Coronary artery (tissue), 2 donors: ENCODE measurements at places on chromosomes 7 and 10.

DNA sequence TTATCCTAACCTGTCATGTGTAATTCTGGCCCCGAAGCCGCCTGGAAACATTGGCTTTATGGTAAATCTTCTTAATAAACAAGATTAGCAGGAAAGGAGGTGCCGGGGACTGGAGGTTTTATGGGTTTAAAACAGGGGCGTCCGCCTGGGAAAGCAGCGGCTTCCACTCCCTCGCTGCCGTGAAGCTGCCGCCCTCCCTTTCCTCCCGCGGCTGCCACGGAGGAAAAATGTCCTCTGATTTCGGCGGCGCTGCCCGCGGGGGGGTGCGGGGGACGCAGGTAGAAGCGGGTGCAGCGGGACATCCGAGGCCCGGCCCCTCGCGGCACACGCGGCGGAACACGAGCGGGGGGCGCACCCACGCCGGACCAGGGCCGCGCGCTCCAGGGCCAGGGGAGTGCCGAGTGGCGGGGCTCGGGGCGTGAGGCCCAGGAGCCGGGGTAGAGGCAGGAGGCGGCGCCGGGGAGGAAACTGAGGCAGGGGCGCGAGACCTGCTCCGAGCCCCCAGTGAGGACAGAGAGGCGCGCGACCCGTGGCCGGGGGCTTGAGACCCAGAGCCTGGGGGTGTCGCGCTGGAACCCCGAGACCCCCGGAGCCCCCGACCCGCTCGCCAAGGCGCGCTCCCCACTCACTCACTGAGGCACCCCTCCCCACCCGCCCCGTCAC, 993 bp downstream of the PTPRN2 start:
- no peak for DNase-seq

DNA sequence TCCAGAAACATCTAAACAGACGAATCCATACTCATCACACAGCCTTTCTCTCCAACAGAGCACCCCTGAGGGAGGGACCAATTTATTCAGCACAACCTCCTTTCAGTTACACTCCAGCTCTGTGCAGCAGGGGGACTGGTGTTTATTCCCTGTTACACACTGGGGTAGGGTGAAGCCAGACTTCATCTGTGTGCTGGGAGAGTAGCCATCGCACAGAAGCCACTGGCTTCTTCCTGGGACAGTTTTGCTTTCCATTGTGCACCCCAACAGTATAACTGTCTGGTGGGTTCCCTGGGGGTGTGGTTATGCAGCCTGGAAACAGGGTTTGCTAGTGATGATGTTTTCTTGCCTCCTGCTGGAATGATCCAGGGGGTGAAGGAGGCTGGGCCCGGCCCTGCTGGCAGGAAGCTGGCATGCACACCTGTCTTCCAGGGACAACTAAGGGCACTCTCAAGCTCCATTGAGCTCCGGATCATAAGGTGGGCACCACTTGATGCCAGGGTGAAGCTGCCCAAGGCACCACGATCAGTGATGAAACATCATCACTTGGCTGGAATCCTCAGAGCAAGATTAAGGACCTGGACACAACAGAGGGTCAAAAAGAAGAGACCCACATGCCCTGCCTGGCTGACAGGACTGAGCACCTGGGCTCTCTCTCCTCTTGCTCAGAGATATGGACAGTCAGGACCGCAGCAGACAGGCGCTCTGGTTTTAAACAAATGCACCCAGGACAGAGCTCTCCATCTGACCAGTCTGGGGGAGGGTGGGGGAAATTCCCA, 293.2 kb downstream of the GRID1 start:
- peak; percentile 50 for DNase-seq

GRCh38 chr7:86214734-86215133, 429.0 kb upstream of the GRM3 start:
- DNase-seq, result no peak

DNA sequence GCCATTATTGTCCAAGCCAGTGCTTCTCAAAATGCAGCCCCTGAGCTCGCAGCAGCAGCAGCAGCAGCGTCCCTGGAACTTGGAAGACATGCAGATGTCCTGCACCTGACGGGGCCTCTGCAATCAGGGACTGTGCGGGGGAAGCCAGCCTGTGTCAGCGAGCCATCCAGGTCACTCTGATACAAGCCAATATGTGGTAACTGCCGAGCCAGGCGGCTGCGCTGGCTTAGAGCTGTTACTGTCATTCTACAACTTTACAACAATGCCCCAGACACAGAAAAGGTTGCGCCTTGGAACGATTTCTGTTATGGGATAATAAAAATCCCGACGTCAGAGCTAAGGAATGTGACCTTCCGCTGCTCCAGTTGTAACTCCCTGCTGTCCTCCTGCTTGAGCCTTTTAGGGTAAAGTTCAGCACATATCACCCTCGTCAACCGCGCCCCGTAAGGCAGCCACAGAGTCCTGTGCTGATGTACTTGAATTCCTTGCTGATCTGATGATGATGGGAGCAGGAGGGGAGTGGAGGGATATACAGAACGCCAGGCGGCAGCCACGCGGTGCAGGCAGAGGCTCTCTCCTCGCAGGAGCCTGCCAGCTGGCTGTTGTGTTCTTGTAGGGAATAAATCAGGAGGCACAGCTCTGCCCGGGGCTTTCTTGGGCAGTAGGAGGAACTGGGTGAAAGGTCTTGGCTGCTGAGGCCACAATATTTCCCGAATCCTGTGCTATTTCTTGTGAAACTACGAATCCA, 20.0 kb upstream of the CRYGN start:
- DNase-seq, result peak; percentile 96

DNA sequence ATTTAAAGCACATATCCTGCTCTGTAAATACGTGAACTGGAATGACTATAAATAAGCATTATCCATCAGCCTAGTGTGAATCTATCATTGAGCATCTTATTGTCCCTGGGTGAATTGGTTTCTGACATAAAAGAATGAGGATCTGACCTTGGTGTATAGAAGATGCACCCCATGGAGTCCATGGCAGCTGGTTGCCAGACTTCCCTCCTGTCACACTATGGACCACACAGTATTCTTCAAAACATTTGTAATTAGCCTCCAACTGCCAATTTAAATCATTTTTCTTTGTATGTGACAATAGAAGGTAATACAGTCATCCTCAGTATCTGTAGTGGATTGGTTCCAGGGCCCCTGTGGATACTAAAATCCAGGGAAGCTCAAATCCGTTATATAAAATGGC, 238.1 kb upstream of the ZWINT start:
- DNase-seq, result no peak

GRCh38 chr10:87740254-87740655, 77.8 kb downstream of the ATAD1 start:
- DNase-seq, result no peak

DNA sequence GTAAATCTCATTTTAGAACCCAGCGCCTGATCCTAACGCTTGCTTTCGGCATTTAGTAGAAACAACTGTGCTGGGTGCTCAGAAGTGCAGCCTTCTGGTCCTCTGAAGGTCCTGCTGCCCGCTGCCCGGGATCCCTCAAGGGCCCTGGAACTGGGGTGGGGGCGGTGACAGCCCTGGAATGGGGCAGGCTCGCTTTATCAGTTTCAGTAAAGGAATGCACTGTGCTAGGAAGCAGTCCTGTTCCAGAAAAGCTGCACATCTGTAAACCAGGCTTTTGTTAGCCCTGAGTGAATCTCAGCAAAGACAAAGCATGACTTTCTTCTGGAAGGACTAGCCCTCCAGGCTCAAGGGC, 254.6 kb downstream of the TNS3 start:
- DNase-seq, result peak; percentile 68

- no peak for DNase-seq
These were observed 100.2 kb downstream of the AGMO start for GRCh38 chr7:15461576-15461975.

DNA sequence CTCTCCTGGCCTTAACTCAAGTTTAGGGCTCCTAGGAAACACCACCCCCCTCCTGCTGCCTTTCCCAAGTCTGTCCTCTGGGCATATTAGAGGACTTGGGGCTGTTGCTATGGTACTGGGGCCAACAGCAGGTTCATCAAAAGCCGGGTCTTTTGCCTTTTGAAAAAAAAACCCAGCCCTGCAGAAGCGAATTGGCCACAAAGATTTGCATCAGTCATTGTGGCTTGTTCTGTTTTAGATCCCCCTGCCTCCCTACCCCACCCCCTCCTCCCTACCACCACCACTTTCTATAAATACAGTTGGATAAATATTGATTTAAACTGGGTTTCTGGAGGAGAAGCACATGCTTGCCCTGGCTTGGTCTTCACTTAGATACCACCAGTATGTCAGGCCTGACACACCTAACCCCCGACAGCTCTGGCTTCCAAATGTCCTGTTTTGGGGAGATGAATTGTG, 7.0 kb downstream of the MXI1 start:
- no peak for DNase-seq

- DNase-seq, result peak; percentile 76
These were observed at the start of gene ATRNL1 for GRCh38 chr10:115093286-115093775. Gene ATRNL1, plus strand, starts transcription at chr10:115093365. Its CDS starts 386 bp downstream, at chr10:115093751.

DNA sequence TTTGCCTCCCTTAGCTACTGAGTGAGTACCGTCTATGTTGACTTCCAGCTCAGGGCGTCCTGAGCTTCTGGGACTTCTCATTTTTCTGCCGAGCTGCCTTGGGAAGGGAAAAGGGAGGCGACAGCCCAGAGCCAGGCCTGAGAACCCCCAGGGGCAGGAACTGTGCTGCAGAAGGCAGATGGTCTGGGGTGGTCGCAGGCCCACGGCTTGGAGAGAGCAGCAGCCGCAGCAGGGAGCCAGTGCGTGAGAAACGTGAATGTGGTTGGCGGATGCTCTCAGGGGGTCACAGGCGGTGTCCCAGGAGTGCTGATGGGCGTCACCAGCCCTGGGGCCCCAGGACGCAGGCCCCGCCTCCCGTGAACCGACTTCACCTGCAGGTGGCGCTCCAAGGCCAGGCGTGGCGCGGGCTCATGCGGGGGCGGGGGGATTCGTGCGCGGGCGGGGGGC, 9.2 kb upstream of the PWWP2B start:
- DNase-seq, result no peak

- peak; percentile 59 for DNase-seq
These were observed 94.4 kb downstream of the VOPP1 start for GRCh38 chr7:55477781-55478374.

- no peak for DNase-seq
These were observed 87.4 kb downstream of the EPC1 start for GRCh38 chr10:32259551-32259950.

DNA sequence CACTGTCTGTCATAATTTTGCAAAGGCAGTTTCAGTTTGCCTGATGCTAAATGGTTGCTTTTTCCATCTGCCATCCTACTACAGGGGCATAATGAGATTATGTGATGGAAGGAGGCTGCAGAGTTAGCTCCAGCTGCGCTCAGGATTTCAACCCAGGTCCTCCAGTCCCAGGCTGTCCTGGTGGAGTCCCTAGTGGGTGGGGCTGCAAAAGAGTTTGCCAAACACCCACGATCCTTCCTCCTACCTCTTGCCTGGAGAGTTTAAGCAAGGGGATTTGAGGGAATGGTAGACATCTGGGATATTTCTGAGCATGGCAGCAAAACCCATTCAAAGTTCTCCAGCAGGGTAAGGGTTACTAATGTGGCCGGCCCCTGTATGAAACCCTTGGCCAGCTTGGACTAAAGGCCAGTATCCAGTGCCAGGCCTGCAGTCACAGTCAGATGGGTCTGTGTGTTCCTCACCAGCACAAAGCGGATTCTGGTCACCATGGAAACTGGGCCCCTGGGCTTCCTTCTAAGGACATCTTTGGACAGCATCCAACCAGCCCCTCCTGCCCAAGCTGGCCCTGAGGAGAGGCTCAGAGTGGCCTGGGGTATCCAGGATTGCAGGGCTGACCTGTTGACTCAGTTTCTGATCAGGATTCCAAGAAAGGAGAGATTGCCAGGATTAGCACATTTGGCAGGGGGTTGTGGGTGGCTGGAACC, 42.7 kb upstream of the CHST3 start:
- DNase-seq, result peak; percentile 83

- no peak for DNase-seq
These were observed 3.4 kb upstream of the ACTR3B start for GRCh38 chr7:152756116-152756515.

GRCh38 chr7:112067200-112067599, 139.0 kb downstream of the DOCK4 start:
- no peak for DNase-seq

GRCh38 chr10:33331379-33331694, 3.1 kb downstream of the NRP1 start:
- no peak for DNase-seq

DNA sequence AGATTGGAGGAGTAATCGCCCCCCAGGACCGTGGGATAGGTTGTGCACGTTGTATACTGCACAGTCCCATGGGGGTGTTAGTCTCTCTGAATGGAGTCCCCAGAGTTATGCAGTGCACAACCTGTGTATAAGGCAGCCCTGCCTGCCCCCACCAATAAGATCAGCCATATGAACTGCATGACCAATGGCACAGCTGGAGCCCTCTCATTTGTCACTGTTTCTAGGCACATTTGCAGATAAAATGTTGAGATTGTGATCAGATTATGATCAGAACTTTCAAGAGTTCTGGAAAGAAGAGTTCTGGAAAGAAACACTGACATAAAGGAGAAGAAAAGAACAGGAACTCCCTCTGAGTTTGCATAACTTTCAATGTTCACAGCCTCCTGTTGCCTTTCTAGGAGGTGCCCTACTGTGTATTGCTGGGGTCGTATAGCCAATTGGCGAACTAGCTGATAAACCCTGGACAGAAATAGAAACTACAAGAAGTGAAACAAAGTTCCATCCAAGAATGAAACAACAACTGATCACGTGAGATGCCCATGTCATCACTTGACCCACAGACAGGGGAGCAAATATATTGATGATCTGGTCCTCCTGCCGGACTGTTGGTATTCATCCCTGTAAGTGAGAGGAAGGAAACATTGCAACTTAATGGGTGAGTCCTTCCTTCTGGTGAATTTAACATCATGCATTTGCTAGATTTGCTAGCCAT, 49.6 kb upstream of the TOMM7 start:
- no peak for DNase-seq

DNA sequence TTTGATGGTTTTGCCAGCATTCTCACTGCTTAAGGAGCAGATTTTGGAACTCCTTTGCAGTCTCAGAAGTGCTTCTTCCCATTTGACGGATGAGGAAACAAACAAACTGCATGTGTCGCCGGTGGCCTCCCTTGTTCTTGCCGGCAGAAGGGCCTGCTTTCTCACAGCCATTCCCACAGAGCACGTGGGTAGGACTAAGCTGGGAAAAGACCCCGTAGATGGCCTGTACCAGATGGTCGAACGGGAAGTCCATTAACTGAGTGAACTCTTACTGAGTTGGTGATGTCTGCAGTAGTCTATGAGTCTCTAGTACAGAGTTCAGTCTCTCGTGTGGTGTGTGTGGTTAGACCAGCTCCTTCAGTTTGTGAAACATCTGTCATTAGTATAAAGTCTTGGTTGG, 131.9 kb downstream of the TRRAP start:
- DNase-seq, result no peak

DNA sequence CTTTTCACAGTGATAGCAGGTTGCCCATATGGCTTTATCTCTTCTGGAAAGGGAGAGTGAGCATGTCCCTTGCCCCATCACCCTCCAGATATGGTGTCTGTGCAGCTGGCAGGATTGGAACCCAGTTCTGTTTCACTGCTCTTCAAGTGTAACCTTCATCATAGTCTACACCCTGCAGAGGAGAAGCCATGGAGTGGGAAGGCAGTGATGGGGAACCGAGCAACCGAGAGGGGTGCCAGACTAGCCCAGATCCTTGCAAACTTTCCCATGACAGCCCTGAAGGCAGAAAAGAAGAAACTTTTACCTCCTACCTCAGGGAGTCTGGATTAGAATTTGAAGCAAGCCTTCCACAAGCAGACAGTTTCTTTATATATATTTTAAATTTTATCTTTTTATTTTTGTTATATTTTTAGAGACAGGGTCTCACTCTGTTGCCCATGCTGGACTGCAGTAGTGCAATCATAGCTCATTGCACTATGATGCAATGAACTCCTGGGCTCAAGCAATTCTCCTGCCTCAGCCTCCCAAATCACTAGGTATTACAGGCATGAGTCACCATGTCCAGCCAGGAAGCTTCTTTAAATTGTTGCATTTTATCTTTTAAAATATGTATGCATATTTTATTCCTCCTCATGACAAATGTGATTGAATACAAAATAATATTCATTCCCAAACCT, 133.3 kb downstream of the KCNMA1 start:
- DNase-seq, result no peak
